ENCODE measurements at places on chromosomes 7 and 10.

DNA sequence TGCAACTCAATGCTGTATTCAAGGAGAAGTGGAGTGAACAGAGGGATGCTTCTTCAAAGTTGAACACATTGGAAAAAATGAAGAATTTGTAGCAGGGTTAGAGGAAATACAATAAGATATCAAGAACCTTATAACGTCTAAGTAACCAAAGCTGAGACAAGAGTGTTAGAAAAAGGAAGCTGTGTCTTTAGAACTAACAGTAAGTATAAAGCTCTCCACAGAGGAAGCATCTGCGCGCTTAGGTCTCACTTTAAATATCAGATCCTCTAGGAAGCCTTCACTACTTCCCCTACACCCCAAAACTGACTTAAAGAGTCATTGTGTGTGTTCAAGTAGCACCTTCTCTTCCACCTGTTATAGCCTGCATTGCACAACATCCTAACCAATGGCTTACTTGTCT lies 43.0 kb downstream of the CH25H start:
- DNase-seq: no peak

DNA sequence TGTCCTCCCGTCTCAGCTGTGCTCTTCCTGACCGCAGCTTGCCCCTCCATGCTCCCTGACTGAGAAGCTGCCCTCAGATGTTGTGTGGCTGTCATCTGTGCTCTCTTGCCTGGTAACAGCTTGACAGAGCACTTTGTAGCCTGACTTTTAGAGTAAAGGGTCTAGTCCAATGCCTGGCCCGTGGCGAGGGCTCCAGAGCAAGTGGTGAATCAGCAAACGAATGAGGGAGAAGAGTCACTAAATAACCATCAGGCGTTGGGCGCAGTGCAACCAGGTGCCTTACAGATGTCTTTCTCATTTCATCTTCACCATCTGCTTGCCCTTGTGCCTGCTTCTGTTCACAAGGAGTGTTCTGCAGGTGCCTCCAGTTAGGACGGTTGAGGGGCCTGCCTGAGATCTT lies 45.6 kb downstream of the MKI67 start:
- no peak for DNase-seq

- DNase-seq: peak; percentile 75
These were observed 255.1 kb upstream of the MKLN1 start for GRCh38 chr7:131072505-131073091.

- DNase-seq: no peak
These were observed 191.8 kb downstream of the PTPRN2 start for GRCh38 chr7:158395780-158396278.

DNA sequence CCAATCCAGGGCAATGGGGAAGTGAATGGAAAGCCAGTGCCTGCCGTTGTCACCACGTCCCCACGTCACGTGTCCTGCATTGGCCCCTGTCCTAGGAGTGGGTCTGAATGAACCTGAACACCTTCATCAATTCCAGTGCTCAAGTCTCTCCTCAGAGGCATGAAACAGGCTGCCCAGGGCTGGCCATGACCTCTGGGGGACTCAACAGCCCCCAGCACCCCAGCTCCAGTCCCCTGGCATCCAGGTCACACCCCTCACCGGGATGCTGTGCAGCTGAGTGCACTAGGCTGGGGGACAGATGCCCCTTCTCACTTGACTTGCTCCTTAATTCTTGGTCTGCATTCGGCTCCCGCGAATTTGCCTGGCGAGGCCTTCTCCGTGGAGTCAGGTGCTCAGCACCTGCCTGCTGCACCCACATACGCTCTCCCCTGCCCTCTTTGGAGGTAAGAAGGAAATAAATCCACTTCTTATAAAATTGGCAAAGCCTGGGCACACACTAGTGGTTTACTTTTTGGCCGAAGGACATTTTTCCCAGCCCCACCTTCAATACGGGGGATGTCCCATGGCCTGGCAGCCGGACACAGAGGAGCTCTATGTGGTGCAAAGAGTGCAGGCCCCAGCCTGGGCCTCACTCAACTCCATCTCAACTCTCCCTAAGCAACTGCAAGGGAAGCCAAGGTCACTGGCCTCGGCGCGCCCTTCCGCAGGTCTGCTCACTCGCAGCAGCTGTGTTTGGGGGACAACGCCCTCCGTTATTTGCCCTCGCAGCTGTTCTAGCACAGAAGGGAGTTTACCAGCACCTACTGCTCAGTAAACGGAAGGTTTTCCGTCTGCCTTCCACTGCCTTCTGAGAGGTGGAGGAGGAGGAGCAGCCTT lies 77.6 kb upstream of the SHH start:
- DNase-seq: no peak

- no peak for DNase-seq
These were observed 60.7 kb upstream of the INHBA start for GRCh38 chr7:41763626-41764025.

- DNase-seq: no peak
These were observed 153.2 kb upstream of the COL1A2 start for GRCh38 chr7:94241402-94241925.

Data from NCI-H2029 treated with DMSO at 0.1 percent for 48 hours (cell line).